SK-N-MC (cell line): ENCODE measurements at places on chromosomes 12 and 14.

DNA sequence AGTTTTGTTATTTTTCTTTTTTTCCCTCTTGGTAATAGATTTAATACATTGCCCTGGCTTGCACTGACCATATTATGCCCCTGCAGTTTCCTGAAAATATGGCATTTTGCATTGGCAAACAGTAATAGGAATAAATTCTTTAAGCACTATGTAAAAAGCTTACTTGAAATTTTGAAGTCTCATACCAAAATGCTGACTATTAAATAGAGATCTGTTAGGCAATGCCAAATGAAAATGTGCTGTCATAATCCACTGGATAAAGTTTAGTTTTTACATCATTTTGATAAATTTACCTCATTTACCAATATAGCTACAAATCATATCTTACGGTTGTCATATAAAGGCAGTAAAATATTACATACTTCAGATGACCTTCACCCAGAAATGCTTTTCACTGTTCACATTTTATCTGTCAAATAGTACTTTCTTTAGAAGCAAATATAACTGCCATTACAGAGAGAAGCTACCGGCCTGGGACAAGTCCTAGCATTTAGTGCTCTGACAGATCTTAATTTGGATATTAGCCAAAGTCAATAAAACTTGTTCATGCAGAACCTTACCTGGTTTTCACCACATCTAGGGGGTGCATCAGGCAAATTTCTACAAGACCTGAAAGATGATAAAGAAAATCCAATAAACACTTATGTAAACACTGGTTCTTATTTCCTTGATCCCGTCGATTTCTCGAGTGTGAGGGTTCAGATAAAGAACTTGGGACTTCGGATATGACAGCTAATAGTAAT, 212.9 kb downstream of the PAX9 start:
- no peak for DNase-seq

DNA sequence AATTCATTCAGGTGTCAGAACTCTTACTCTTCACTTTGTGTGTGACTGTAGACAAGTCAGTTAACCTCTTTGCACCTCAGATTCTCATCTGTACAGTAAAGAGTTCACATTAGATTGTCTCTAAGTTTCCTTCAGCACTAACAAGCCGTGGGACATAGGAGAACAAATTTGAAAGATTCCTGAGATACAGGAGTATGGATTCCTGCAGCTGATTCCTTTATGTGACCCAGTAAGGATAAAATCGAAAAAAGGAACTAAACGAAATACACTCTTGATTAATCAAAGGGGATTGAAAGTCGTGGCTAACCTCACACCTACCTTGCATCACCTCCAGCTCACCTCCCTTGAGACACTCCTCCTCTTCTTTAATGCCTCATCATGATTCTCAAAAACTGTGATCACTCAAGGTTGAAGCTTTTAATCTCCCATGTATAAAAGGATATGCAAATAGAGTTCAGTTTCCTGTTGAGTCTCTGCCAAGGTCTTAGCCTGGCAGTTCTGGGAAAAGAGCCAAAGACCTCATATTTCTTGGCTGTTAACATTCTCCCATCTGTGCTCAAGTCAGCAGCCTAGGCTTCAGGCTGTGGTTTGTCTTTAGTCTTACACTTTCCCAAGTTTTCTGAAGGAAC, 156.6 kb downstream of the DAD1 start:
- DNase-seq, result peak; percentile 99

- no peak for DNase-seq
Measured at GRCh38 chr14:68476212-68477109, 316.4 kb downstream of the ZFP36L1 start.

DNA sequence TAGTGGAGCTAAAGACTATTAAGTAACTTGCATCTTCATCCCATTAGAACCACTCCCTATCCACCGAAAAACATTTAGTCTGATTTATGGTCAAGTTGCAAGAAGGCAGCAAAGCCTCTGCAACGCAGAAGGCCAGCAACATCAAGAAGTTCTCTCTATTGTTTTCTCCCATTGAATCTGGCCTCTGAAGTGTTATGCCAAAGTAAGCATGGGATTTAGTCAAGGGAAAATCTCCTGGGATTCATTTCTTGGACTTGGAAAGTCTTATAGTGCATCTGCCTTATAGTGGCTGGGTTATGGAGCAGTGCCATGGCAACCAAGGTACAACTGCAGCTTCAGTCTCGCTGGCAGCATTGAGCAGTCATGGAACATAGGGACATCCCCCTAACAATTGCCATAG, 87.7 kb upstream of the KRR1 start:
- no peak for DNase-seq

GRCh38 chr12:59080101-59080500, 159.8 kb upstream of the LRIG3 start:
- no peak for DNase-seq

DNA sequence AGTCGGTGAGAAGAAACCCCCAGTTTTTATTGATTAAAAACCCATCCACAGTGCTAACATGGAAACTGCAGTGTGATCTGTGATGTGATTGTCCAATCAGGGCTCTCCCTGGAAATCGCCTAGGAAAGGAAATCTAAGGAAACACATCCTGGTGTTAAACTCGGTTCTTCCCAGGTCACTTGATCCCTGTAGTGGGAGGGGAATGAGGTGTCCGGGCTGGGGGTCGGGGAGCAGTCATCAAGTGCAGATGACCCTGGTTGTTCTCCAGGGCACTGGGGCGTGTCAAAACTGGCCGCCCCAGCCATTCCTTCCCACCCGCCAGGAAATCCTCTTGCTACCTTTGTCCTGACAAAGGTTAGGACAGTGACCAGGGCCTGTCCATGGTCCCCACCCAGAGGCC, 20.8 kb downstream of the RAB35 start:
- no peak for DNase-seq

GRCh38 chr12:132593938-132594358, 16.4 kb downstream of the LRCOL1 start:
- DNase-seq, result peak; percentile 52

DNA sequence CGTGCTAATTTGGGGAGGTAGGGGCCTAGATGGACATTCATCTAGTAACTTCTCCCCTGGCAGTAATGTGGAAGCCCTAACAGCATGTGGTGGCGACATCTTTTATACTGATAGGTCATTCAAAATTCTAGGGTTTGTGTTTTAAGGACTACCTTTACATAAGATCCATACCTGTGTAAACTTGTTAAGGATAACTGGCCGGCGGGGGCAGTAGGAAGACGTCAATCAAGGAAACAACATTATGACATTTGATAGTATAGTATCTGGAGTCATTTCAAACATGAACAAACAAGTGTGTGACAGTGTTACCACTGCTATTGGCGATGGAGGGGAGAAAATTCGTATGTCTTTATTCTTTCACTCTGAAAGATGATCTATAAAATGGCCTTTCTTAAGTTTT, 120.0 kb downstream of the TTLL5 start:
- no peak for DNase-seq

DNA sequence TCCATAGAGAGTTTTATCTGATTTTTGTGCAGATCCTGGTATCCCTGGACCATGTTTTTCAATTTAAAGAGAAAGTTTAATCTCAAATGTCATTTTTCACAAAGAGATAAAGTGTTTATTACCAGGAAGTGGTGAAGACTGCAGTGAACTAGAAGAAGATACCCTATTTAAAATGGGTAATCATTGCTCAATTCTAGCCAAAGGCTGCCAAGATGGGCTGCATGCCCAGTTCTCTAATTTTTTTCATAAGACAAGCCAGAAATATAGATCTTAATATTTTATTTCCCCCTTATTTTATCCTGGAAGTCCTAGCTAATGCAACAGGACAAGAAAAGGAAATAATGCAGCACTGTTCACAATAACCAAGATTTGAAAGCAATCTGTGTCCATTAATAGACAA, 343.5 kb downstream of the PCNX1 start:
- DNase-seq, result peak; percentile 34

GRCh38 chr14:69629225-69630127, 18.1 kb downstream of the SUSD6 start:
- no peak for DNase-seq

DNA sequence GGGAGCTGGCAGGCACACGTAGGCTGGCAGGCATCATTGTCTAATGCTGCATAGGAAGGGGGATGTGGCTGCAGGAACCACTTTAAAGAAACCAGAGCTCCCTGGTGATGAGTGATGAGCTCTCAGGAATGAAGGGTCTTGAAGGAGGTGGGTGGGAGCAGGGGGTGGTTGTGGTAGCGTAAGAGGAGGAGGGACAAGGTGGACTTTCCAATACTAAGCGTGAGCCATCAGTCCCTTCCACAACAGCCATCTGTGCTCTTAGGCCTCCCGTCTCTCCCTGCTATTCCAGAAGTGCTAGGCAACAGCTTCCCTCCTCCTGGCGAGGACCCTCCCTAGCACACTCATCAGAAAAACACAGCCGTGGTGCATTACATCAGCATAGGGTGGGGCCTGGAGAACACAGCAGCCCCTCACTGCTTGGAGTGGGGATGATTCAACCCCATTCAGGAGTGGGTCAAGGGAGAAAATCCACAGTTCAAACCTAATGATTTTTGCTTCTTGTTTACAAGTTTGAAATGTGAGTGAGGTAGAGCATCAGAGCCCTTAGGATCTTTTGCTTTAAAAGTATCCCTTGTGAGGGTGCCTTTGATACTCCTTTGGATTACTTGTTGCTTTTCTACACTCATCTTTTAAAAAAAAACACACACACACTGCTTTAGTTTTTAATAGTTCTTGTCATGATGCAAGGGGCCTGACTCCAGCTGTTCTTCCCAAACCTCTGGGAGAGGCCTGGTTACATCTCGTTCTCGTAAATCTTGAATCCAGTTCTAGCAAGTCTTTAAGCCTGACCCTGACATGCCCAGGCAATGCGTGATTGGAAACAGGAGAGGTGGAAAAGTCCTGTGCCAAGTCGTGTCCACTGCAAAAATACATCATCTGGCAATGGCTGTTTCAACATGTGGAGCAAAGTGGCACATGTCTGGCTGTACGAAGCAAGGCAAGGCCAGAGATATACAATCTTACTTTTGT, 356.4 kb upstream of the DDHD1 start:
- no peak for DNase-seq

GRCh38 chr12:61758661-61759060, 501.5 kb upstream of the USP15 start:
- no peak for DNase-seq

DNA sequence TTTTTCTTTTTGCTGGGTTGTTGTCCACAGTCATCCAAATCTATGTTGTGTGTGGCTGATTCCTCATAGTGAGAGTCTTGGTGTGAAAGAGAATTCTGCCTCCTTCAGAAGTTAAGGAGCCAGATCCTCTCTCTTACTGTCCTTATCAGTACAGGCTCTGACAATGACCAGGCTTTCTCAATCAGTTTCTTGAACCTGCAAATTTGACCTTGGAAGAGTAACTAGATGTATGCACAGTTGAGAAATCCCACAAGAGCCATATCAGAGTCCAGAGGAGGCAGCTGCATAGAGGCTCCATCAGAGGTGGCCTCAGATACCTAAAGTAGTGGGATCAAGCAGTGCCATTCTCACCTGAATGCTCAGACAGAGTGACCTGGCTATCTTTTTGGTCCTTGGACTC, 5.5 kb upstream of the GALC start:
- no peak for DNase-seq

GRCh38 chr12:61137677-61138414, 1122.4 kb upstream of the USP15 start:
- DNase-seq, result no peak

GRCh38 chr14:104598910-104599273, 5.7 kb downstream of the TMEM179 start:
- no peak for DNase-seq
